ENCODE measurements at places on chromosomes 12 and 14. TPM values are rescaled to one million over a fixed set of nuclear protein-coding genes. Genes with fewer than 3 reads are reported as not detected.

PTPRO gene
- total RNA-seq: 0.12 TPM

FITM1 gene
- not detected for total RNA-seq

NYNRIN gene
- 32.0 TPM for total RNA-seq

PROX2 gene
- not detected for total RNA-seq

GYS2 gene
- not detected for total RNA-seq

OR10G2 gene
- total RNA-seq: not detected

DNA sequence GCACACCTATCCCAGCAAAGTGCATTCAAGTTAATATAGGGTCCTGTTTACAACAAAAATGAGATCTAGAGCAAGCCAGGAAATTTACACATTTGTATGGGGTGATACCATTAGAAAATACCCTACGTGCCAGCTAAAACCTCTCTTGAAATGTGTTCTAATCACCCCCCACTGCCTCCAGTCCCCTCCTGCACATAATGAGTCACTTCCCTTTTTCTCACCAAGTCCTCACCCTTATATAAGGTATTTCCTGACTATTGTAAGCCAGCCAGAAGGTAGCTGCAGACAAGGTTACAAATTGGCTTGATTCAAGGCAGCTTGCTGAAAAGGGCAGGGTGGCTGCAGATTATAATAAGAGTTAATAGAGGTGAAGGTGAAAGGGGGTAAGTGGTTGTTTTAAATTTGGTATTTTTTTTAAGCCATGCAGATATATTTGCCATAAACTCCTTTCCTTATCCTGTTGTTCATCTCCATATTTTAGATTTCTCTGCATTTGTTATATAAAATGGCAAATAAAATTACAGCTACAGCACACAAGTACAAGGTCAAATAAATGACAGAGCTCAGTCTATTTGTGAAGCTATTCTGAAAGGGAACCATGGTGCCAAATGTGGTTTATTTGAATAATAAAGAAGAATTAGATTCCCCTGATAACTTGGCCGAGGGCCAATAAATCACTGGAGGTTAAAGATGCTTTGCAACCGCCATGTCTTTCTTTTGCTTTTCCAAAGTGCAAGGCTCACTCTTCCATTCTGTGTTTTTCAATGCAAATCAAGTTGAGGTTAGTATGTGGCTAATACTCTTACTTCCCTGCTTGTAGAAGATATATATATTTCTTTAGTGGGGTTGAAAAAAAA, 385.9 kb downstream of the EGLN3 start:
- peak; percentile 91 for DNase-seq

DNA sequence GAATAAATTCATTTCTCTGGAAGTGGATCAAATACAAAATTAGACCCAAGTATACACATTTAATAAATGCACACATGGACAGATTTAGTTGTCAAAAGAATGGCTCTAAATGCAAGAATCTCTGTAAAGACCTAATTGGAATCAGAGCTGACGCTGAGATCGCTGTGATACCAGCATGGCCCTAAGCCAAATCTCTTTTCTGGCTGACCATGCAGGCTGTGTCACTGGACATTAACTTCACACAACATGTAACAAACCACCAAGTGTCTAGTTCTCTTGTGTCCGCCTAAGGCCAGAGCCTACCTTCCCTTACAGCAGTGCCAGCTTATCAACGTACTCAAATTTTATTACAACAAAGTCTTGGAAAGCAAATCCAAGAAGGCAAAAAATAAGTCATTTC, 127.5 kb downstream of the MED13L start:
- DNase-seq: peak; percentile 58

DNA sequence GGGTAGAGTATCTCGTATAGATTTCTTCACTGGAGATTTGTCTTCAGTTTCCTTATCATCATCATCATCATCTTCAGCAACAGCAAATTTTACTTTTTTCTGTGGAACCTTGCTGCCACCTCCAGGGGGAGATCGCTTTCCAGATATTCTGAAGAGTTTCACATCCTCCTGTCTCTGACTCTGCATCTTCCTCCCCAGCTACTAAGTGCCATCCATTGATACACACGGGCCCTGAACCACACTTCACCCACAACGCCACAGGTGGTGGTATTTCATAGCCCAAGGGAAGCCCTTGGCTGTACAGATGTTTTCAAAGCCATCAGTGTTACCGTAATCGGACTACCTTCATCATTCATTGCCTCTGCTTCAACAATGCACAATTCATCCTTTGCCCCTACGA, 82.2 kb downstream of the PPP2R5C start:
- no peak for DNase-seq

- DNase-seq: peak; percentile 61
These were observed 376.8 kb downstream of the DPF3 start for GRCh38 chr14:72516936-72517700.

- DNase-seq: peak; percentile 30
These were observed 392 bp downstream of the SLC15A4 start for GRCh38 chr12:128823216-128823915.

GRCh38 chr12:96749999-96750398, 157.1 kb upstream of the NEDD1 start:
- no peak for DNase-seq

- DNase-seq: no peak
These were observed 37.3 kb upstream of the RCOR1 start for GRCh38 chr14:102554821-102555819.

DNA sequence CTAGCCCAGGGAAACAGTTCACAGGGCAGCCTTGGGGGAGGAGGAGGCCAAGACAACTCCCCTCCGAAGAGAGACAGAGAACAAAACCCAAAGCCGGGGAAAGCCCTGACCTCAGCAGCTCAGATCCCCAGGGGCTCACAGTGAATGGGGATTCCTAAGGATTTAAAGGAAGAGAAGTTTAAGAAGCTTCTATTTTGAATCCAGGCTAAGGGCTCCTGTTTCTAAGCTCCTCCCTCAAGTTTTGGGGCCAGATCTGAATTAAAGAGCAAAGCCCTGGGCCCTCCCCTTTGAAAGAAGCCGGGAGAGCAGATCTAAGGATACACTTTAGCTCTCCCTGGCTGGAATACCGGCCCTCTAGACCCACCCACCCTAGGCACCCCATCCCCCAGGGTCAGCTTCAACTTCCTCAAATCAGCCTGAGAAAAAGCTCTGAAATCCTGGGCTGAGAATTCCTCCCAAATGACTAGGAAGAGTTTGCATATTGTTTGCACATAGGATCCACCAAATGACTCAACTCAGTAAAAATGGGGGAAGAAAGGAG, 3.9 kb downstream of the KDM2B start:
- peak; percentile 85 for DNase-seq

- DNase-seq: peak; percentile 45
These were observed 159.4 kb downstream of the TSPAN9 start for GRCh38 chr12:3236345-3237187.

GRCh38 chr14:104735830-104736642, 12.0 kb downstream of the ADSS1 start:
- DNase-seq: no peak

DNA sequence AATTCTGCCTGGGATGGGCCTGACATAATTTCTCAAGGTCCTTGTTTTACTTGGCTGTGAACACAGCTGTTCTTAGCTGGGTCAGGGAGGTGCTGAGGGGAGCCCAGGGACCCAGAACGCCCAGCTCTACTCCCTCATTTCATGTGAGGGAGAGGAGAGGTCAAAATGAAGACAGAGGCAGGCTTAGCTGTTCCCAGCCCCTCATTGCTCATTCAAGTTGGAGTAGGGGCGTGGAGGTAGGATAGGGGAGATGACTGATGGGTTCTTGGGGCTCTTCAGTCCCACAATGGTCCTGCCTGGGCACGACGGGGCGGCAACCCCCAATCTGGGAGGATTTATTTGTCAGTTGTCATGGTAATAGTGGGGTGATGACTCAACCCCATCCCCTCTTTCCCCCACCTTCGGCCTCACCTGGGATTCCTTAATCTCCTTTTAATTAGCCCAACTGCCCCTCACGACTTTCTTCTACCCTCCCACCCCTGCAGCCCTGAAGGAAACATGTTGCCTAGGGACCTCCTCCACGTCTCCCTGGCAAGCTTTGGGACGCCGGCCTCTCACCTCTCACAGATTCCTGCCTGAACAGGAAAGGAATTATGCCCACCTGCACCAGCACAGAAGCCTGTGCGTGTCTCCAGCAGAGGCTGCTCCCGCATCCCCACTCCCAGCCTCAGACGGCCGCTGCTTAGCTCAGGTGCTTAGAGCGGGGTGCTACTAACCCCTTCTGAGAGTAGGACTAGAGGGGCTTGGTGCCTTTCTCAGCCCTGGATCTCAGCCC, 10.2 kb downstream of the SPRYD3 start:
- no peak for DNase-seq

DNA sequence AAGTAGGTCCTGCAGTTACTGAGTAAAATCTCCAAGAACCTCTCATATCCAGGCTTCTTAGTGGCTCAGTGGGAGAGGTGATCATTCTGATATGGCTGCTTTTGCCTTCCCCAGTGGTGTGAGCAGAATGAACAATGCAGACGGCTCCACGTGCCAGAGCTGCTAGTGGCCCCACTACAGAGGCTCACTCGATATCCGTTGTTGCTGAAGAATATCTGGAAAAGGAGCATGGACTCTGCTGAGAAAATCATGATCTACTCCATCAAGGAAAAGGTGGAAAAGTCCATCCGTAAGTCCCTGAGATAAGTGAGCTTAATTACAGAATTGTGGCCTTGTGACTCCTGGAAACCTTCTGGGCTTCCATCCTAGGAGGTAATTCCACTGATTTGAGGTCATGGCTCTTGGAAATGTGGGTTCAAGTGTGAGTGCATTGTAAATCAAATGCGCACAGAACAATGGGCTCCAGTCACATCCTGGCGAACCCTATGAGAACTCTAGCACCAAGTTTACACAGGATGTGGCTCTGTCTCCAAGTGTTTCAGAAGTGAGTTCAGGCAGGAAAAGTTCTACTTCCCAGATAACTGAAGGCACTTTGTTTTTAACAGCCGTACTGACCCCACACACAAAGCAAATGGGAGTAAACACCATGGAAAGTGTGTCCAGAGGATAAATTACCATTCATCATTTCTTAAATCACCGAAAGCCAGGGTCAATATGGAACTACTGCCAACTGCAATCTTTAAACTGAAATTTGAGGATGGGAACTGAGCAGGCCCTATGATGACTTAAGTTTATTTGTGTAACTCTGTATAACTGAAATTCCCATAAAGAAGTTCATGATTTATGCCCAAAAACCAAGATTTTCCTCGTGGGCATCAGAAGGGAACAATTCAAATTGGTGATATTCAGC, 51.4 kb downstream of the PLEKHG7 start:
- peak; percentile 20 for DNase-seq

GRCh38 chr14:104363891-104364760, 215.4 kb upstream of the C14orf180 start:
- no peak for DNase-seq

DNA sequence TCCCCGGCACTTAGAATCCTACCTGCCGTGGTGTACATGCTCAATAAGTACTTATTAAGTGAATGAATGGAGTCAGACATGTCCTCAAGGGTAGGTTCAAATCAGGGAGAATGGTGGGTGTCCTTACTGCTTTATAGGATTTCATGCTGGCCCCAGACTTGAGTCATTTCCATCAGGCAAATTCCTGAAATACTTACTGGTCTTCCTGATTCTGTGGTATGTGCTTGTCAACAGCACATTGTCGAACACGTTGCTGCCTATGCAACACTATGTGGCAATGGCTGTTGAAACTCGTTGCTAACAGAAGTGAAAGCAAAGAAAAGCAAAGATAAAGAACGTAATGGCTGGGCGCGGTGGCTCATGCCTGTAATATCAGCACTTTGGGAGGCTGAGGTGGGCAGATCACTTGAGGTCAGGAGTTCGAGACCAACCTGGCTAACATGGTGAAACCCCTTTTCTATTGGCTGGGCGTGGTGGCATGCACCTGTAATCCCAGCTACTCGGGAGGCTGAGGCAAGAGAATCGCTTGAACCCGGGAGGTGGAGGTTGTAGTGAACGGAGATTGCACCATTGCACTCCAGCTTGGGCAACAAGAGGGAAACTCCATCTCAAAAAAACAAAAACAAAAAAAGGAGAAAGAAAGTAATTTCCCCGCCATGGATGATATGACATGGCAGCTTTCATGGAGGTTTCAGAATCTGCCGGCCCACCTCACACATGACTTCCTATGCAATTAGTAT, 214.9 kb downstream of the ZFP36L1 start:
- peak; percentile 99 for DNase-seq

DNA sequence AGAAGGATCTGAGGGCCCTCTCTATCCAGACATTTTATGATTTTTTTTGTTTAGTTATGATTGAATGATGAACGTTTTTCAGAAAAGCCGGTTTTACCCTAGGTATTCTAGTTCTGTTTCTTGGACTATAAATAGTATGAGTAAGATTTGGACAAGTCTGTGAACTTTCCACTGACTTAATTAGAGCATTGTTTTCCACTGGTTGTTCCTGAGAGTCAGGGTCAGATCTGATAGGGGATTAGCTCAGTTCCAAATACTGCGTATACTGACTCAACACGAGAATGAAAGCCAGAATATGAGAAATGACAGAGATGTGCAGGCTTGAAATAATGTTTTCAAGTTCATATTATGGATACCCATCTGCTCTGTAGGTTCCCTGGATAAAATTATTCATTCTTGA, 361.6 kb downstream of the AEBP2 start:
- DNase-seq: peak; percentile 89

GRCh38 chr14:37588667-37588955, 6.4 kb downstream of the FOXA1 start:
- no peak for DNase-seq

DNA sequence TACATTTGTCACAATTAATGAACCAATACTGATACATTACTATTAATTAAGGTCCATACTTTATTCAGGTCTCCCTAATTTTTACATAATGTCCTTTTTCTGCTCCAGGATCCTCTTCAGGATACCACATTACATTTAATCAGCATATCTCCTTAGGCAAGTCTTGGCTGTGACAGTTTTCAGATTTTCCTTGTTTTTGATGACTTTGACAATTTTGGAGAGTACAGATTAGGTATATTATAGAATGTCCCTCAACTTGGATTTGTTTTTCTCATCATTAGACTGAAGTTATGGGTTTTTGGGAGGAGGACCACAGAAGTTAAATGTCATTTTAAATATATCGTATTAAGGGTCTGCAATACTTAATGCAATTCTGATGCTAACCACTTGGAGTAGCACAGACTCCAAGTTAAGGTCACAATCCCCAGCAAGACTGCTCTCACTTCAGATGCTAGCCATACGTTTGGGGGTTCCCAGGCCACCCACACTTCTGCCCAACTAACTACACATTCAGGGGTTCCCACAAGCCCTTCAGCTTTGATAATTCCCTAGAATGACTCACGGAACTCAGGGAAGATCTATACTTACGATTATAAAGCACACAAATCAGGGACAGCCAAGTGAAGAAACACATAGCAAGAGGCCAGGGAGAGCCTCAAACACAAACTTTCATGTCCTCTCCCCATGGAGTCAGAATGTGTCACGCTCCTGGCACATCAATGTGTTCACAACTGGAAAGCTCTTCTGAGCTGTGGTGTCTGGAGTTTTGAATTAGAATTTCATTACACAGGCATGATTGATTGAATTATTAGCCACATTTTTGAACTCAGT, 17.0 kb upstream of the NUBPL start:
- no peak for DNase-seq

GRCh38 chr12:45268672-45269411, 52.9 kb downstream of the ANO6 start:
- DNase-seq: peak; percentile 94

DNA sequence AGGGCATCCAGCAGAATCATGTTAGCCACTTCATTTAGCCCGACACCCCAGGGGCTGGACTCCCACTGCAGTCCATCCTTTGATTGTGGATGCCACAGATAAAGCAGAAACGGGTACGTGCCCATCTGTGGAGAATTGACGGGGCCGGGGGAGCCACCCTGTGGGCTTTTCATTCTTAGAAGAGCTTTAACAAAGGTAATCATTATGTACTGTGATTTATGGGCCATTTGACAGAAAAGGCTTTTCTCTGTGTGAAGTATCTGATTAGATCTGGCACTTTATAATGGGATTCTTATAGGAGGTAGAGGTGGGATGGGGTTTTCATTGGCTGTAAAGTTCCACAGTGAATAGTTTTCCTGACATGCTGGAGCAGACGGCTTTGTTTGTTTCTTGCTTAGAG, 40.4 kb downstream of the AACS start:
- no peak for DNase-seq

Data from astrocyte (in vitro differentiated cells and primary cell).